ENCODE measurements at places on chromosomes 1 and 21. TPM values are rescaled to one million over a fixed set of nuclear protein-coding genes. Genes with fewer than 3 reads are reported as not detected.

GRCh38 chr1:2358072-2358471 lies 33.3 kb downstream of the MORN1 start:
- H3K36me3 ChIP-seq = no peaks in the 10 kb centered on the region
- no peak overlapping the region for H3K4me3 ChIP-seq
- H3K27ac ChIP-seq = no peak overlapping the region
- no peaks in the 10 kb centered on the region for H3K27me3 ChIP-seq
- peaks cover 7% of the 10 kb centered on the region for H3K4me1 ChIP-seq

GRCh38 chr1:234962340-234962989 lies 166.2 kb downstream of the TOMM20 start:
- no peaks in the 10 kb centered on the region for H3K27me3 ChIP-seq
- H3K27ac ChIP-seq = peak overlapping the region; percentile 62
- peaks cover 5% of the 10 kb centered on the region for H3K4me1 ChIP-seq
- no peaks in the 10 kb centered on the region for H3K36me3 ChIP-seq
- DNase-seq = no peak
- H3K4me3 ChIP-seq = no peak overlapping the region

GRCh38 chr1:116569776-116570357 lies 959 bp downstream of the CD58 start:
- no peaks in the 10 kb centered on the region for H3K27me3 ChIP-seq
- H3K4me1 ChIP-seq = peaks cover 10% of the 10 kb centered on the region
- H3K27ac ChIP-seq = peak overlapping the region; percentile 99
- H3K4me3 ChIP-seq = peak overlapping the region; percentile 87
- H3K36me3 ChIP-seq = no peaks in the 10 kb centered on the region

GRCh38 chr1:55203064-55203463 lies 12.1 kb downstream of the USP24 start:
- DNase-seq = no peak
- H3K4me3 ChIP-seq = no peak overlapping the region
- H3K4me1 ChIP-seq = peaks cover 20% of the 10 kb centered on the region
- H3K36me3 ChIP-seq = peaks cover 2% of the 10 kb centered on the region

The AHDC1 gene
- polyA plus RNA-seq = 10.3 TPM
